B cell (primary cell): ENCODE measurements at places on chromosomes 16 and 17.

GRCh38 chr17:41513168-41513547 is 5.5 kb downstream of the KRT15 start:
- DNase-seq = no peak

- DNase-seq = no peak
Observed at GRCh38 chr16:88883946-88884345, 17.5 kb upstream of the PABPN1L start.

DNA sequence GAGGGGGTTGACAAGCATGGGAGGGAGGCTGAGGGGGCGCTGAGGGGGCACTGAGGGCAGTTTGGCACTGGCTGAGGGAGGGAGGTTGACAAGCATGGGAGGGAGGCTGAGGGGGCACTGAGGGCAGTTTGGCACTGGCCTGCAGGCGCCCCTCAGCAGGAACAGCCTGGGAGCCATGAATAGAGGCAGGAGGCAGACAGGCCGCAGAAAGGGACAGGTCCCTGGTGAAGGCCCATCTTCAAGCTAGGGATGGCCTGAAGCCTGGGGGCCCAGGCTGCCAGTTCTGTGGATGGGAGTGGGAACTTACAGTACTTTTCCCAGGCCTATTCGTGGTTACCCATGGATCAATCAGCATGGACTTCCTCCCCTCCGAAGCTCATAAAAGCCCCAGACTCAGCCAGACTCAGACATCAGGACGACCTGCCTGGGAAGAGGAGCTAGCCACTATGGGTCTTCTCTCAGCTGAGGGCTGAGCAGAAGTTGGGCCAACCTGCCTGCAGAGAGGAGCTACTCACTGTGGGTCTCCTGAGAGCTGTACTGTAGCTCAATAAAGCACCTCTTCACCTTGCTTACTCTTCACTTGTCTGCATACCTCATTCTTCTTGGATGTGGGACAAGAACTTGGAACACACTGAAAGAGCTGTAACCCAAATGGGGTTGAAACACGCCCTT is 72.8 kb upstream of the BRD7 start:
- DNase-seq = no peak

- DNase-seq = no peak
Observed at GRCh38 chr16:66689282-66689681, 7.3 kb downstream of the CMTM4 start.

DNA sequence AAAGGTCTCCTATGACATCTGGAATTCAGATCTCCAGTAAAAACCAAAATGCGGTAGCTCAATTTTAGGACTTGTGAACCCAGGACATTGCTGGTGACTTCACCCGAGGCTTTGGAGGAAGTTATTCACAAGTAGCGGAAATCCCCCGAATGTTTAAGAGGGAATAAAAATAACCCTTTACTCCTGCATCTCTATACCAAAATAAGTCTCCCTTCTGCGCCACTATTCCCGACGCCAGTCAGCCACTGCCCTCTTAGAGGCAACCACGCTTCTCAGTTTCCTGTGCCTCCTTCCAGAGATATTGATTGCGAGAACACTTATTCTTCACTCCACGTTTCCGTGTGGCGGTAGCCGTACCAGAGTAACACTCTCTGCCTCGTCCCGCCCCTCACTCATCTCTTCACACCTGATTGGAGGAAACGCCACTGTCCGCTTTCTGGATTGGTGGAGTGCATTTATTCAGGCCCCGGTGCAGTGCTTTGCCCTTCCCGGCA is 27.4 kb downstream of the EMP2 start:
- DNase-seq = peak; percentile 78

GRCh38 chr16:75152635-75153034 is 4.3 kb downstream of the ZFP1 start:
- peak; percentile 11 for DNase-seq

- no peak for DNase-seq
Observed at GRCh38 chr17:41528959-41529353, 848 bp upstream of the KRT19 start.

DNA sequence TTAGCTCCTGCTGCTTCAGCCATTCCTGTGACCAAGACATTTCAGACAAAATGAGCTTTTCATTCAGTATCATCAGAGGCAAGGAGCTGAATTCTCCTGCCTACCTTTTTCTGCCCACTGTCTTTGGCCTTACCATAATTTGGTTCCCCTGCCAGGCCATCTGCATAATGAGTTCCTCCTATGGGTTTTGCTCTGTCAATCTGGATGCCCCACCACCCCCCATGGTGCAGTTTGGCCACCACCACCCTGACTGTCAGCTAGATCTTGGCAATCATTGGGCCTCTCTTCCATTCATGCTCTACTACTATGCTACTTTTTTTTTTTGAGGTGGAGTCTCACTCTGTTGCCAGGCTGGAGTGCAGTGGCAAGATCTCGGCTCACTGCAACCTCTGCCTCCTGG is 169.2 kb upstream of the ZKSCAN2 start:
- no peak for DNase-seq

DNA sequence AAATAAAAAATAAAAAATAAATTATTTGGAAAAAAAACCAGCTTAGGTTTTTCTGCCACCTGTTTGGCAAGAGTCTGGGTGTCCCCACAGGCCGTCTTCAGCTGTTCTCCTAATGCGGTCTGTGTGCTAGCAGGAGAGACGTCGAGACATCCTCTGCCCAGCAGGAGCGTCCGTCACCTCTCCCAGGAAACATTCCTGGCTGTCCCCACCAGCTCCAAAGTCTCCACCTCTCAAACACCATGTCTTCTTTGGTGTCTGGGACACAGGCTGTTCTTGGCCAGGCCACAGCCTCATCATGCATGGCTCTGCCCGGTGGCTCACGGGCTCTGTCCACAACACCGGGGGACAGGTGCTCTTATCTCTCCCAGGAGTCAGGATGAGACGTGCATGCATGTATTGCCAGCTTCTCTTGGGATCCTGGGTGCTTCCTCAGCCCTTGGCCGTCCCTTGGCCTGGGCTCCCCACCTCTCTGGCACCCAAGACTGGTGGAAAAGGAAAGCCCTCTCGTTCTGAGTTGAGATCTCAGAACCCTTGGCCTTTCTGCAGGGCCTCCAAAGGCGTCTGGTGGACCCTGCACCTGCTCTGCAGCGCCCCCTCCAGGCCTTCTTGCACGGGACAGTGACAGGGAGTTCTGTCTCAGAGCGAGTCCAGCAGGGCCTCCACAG is 84.9 kb upstream of the CBX4 start:
- DNase-seq = no peak

DNA sequence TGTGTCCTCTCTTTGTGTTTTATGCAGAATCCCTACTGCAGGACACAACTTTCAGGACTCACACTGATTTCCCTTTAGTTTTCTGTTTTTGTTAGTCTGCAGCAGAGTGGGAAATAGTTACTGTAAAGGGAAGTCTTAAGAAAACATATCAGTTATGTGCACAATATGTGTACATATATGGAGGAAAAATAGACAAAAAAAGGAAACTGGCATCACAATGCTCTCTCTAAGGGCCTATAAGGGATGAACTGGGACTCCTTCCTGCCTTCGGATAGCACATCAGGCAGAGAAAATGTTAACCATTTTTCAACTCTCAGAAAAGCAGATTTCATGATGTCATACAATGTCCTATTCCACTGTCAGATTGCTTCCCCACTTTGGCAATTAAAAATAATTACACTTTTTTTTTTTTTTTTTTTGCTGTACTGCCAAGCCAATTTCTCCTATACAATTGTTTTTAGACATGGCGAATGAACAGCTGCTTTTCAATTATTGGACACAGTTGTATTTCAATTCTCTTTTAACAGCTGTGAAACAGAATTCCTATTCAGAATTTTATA is 112.5 kb upstream of the KCNJ16 start:
- DNase-seq = no peak

GRCh38 chr16:11996433-11997330 is 20.1 kb downstream of the SNX29 start:
- DNase-seq = no peak

DNA sequence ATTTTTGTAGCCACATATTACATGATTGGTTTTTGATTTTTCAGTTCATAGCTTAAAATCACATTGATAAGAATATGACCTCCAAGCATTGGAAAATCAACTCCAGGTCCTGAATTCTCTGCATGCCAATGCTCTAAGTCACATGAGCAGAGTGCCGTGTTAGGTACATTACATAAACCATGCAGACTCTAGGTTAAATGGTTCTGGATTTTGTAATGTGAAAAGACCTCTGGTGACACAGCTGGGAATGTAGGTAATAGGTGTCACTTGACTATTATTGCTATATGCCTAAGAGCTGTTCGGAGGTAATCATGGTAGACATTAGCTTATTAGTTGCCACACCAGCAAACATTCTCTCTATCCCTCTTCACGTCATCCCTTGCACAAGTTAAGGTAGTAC is 231.1 kb upstream of the SALL1 start:
- no peak for DNase-seq

DNA sequence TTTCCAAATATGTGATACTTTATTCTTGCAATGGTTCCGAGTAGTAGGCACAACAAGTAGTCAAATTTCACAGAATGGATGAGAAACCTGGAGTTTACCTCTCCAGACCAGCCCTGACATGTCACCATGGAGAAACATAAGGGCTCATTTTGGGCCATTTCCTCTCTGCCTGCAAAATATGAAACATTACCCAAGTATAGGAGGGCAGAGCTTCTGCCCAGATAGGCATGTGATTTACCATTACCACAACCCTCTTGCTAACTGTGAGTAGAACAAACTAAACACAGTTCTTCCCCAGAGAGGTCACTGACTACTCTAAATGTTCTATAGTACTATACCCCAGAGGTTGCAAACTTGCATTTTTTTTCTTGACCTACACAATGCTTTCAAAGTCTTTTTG is 15.7 kb upstream of the KPNB1 start:
- no peak for DNase-seq

- DNase-seq = no peak
Observed at GRCh38 chr16:967077-967541, 3.7 kb downstream of the LMF1 start.

DNA sequence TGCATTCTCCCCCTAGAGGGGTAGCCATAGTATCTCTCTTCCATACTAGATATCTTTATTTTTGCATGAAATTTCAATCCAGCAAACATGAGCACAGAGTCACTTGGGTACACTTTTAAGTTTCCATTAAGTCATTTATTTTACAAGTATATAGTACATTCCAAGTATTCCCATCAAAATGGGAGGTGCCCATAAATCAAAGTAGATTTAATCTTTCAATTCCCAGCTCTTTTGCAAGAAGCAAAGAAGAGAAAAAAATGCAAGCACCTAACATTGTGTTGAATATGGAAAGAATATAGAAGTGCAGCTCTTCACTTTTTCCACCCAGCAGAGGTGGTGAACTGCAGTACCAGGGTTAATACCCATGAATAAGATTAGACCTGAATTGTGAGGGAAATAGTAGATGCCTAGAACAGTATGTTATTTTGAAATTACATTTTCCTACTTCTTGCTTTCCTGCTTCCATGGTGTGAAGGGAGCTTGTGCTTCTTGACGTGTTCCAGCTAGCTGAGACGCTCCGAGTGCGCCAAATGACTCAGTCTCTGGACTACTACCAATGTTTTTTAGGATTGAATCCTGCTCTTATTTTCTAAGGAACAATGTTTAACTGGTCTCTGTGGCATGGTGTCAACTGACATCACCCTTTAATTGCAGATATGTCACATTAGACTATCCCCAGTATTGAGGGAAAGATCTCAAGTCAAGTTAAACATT is 151.1 kb upstream of the MAF start:
- no peak for DNase-seq

- DNase-seq = no peak
Observed at GRCh38 chr16:47634727-47635126, 173.6 kb downstream of the PHKB start.

- DNase-seq = no peak
Observed at GRCh38 chr16:2584729-2585650, 47.2 kb downstream of the PDPK1 start.

- DNase-seq = peak; percentile 65
Observed at GRCh38 chr17:2396568-2397246, 4.2 kb downstream of the MNT start.

DNA sequence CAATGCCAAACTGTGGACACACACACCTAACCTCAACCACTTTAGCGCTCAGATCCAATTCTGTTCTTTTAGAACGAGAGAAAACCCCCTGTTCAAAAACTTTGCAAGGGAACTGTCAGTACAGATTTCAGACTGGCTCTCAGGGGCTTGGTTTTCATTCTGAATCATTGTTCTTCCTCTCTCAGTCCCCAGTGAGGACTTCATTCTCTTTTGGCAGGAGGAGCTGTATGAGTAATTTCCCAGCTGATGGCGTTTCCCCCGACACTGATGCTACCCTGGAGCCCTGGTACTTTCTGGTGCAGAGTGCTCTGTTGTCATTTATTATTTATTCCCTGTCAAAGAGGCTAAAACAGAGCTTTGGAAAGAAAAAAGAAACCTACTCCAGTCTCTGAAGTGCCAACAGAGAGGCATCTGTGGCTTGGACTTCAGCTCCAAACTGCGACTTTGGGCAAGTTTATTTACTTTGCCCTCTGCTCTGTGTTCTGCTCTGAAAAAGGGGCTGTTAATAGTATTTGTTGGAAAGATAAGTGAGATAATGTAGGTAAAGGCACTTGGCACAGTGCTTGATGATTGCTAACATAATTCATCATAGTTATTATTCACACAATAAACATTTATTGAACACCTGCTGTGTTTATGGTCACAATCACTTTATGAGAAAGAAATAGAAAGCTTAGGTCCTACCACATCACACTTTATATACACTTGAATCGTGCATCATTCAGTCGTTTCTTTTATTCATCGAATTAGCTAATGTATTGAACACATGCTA is 28.3 kb downstream of the ETV4 start:
- no peak for DNase-seq

GRCh38 chr16:85227084-85227945 is 115.0 kb upstream of the CIBAR2 start:
- no peak for DNase-seq

GRCh38 chr17:74497471-74497870 is 31.0 kb downstream of the CD300A start:
- no peak for DNase-seq

DNA sequence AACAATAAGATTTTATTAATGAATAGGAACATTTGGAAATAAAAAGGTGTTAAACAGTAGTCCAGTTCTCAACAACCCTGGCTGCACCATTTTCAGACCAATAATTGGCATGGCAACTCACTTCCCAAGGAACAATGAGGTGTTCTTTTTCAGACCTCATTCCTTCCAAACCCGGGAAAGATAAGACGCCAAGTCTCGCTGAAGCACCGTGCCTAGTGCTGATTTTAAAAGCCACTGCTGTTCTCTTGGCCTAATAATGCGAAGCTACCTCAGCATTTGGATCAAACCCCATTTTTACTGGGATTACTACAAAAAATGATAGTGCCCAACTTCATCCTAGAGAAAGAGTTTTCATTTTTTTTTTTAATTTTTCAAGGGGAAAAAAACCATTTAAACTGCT is 75.2 kb upstream of the NOL11 start:
- DNase-seq = no peak

GRCh38 chr17:1583556-1583955 is 21.0 kb upstream of the PITPNA start:
- DNase-seq = no peak

DNA sequence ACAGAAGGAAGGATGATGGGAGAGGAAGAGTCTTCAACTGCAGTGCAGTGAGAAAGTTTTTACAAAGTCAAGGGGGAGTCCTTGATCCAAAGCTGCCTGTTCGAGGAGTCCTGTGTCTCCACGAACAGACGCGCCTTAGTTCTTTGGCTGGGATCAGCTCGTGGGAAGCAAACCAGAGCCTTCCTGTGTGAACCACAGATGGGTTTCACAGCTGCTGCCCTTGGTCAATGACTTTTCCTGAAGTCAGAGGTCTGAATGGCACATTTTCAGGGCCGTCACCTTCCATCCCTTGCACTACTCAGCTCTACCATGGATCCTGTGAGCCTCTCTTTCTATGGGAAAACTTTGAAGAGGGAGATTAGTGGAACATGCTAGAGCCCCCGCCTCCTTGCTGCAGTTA is 4.2 kb upstream of the SBK1 start:
- no peak for DNase-seq

- DNase-seq = no peak
Observed at GRCh38 chr17:77796176-77796860, 162.2 kb upstream of the TNRC6C start.
